ENCODE measurements at places on chromosomes 3 and 15.

GRCh38 chr3:186976837-186977750, 46.8 kb downstream of the ST6GAL1 start:
- H3K36me3 ChIP-seq: no peaks in the 10 kb centered on the region
- no peaks in the 10 kb centered on the region for H3K27me3 ChIP-seq
- no peaks in the 10 kb centered on the region for H3K4me1 ChIP-seq
- H3K27ac ChIP-seq: peak overlapping the region; percentile 87
- H3K4me3 ChIP-seq: no peak overlapping the region

- peak overlapping the region; percentile 86 for H3K4me3 ChIP-seq
- peak overlapping the region; percentile 92 for H3K27ac ChIP-seq
- no peaks in the 10 kb centered on the region for H3K36me3 ChIP-seq
- no peaks in the 10 kb centered on the region for H3K27me3 ChIP-seq
Observed at GRCh38 chr3:120451806-120452205, 1.0 kb upstream of the FSTL1 start.

DNA sequence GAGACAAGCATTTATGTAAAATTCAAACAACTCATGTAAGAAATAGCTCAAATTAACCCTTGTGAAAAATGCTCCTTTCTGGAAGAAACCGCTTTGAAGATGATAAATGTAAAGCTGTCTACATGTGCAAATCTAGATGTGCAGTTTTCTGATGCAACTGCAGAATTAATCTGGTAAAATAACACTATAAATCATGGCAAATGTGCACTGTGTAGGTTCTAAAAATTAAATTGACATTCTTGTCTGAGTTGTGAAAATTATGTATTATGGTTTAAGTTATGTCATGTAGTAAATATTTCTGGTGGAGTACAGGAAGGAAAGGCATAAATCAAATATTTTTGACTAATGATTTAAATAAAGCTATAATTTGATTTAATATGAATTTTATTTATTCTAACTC, 678.1 kb upstream of the SEMA6D start:
- DNase-seq: no peak
- no peak overlapping the region for H3K4me3 ChIP-seq
- no peaks in the 10 kb centered on the region for H3K36me3 ChIP-seq
- no peaks in the 10 kb centered on the region for H3K4me1 ChIP-seq
- H3K27ac ChIP-seq: no peak overlapping the region

DNA sequence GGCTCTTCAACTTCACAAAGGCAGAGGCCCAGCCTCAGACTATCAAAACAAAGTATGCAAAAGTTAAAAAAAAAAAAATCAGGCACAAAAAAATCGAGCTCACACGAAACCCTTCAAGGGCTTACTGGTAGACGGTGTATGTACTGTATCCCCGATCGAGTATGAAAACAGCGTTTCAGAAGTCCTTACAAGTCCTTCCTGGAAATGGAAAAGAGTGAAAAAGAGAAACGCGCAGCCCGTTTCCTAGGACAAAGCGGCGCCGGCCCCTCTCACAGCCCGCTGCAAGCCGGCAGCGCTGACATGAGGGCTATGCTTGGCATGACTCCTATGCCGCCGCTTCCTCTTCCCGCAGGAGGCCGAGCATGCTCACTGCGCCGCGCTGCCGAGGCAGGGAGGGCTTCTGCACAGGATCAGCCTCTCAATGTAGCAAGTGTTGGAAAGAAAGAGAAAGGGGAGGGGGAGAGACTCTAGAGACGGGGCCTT, at the start of gene VGLL4:
Gene VGLL4 (minus strand): TSS at position 311 of the 483 bp plus-strand sequence. CDS start 397 bp downstream, outside the sequence.
- peak; percentile 79 for DNase-seq
- peak within 1 kb of the TSS; percentile 92 for H3K27ac ChIP-seq
- H3K27me3 ChIP-seq: no peaks in the 10 kb centered on the region
- no peaks in the 10 kb centered on the region for H3K36me3 ChIP-seq

- H3K36me3 ChIP-seq: no peaks in the 10 kb centered on the region
- peaks cover 43% of the 10 kb centered on the region for H3K4me1 ChIP-seq
- no peaks in the 10 kb centered on the region for H3K27me3 ChIP-seq
- no peak for DNase-seq
- no peak overlapping the region for H3K27ac ChIP-seq
Observed at GRCh38 chr15:98796685-98797357, 148.5 kb downstream of the IGF1R start.

GRCh38 chr3:133999891-134000685, 29.6 kb downstream of the SLCO2A1 start:
- H3K27ac ChIP-seq: no peak overlapping the region
- DNase-seq: no peak
- no peaks in the 10 kb centered on the region for H3K36me3 ChIP-seq
- H3K4me3 ChIP-seq: no peak overlapping the region
- no peaks in the 10 kb centered on the region for H3K4me1 ChIP-seq

DNA sequence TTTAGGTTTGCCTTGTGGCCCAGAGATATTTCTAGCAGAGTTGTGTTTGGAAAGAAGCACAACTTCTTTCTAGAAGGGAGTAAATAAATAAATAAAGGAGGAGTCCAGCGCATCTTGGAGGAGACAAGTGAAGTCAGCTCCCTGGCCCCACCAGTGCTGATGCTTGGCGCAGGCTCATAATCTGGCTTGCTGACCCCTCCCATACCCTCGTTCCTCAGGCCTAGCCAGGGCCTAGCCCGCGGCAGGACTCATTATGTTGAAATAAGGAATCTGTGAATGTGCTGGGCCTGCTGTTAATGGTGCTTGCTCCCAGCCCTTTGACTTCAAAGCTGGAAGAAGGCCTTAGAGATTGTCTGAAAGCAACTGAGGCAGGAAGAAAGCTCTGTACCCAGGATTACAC, 3.1 kb downstream of the ZNF710 start:
- H3K4me1 ChIP-seq: peaks cover 14% of the 10 kb centered on the region
- H3K27ac ChIP-seq: peak overlapping the region; percentile 96
- peak overlapping the region; percentile 1 for H3K4me3 ChIP-seq

DNA sequence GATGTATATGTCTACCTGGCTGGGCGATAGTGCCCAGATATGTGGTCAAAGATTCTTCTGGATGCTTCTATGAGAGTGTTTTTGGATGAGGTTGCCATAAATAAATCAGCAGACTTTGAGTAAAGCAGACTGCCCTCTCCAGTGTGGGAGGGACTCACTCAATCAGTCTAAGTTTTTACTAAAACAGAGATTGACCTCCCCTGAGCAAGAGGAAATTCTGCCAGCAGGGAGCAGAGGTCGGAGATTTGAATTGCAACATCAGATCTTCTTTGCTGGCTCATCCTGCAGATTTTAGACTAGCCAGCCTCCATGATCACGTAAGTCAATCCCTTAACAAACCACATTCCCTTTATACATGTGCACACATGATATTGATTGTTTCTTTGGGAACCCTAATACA, 300.9 kb downstream of the MCTP2 start:
- H3K36me3 ChIP-seq: no peaks in the 10 kb centered on the region
- H3K4me3 ChIP-seq: no peak overlapping the region
- no peak overlapping the region for H3K27ac ChIP-seq
- DNase-seq: no peak
- H3K4me1 ChIP-seq: no peaks in the 10 kb centered on the region
